ENCODE measurements at places on chromosomes 1 and 21.

GRCh38 chr21:42668298-42668992 is 15.0 kb downstream of the PDE9A start:
- no peak for DNase-seq

DNA sequence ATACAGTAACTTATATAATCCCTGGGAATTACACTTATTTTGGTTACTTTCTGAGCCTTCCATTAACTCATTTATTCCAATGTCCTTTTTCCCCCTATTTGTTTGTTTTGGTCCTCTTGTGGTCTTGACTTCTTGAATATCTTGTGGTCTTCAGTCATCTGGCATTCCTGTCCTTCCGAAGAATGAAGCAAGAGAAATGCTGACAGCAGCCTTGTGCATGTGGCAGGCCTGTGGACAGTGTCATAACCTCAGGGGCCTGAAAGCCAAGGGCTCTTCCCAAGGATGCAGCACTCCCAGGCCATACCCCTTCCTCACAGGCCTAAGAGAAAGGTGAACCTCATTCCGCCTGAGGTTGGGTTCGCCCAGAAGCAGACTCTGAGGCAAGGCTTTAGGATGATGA is 470.2 kb downstream of the DISC1 start:
- DNase-seq: no peak

- DNase-seq: no peak
These were observed 806.5 kb upstream of the BRINP3 start for GRCh38 chr1:191284175-191284574.

- no peak for DNase-seq
These were observed 38.0 kb downstream of the F5 start for GRCh38 chr1:169548282-169548681.

DNA sequence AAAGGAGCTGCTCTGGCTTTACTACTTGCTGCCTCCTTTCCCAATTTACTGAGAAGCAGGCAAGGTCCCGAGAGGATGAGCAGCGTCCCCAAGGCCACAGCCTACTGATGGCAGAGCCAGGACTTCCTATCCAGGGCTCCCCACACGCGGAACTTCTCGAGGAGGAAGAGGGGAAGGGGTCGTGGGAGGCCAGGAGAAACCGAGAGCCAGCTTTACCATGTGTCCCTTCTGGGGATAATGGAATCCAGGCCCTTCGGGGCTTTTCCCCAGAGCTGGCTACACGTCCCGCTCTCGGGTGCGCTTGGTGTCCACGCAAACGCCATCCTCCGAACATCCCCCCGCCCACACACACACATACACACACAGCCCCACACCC is 4.3 kb upstream of the CCN1 start:
- peak; percentile 92 for DNase-seq

DNA sequence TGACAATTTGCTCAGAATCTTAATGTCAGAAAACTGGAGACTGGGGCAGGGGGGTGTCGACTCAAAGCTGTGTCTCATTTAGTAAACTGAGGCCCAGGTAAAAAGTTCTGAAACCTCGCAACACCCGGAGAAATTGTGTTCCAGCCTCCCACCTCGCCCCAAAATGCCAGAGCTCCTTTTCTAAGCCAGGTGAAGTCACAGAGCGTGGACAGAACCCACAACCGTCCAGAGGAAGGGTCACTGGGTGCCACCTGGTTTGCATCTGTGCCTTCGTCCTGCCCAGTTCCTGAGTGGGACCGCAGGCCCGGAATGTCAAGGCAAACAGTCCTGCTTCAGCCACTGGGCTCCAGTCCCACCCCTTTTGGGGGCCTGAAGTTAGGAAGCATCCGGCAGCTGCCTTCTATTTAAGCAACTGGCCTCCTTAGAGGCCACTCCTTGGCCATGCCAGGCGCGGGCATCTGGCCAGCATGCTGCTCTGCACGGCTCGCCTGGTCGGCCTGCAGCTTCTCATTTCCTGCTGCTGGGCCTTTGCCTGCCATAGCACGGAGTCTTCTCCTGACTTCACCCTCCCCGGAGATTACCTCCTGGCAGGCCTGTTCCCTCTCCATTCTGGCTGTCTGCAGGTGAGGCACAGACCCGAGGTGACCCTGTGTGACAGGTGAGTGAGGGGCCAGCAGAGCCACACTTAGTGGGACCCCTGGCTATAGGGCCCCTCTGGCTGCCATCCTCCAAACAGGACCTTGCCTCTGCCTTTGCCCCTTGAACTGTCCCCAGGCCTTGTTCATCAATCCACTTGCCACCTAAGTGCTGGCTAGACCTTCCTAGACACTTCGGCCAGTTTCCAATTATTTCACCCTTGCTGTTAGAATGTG is at the start of gene TAS1R1:
Gene TAS1R1, plus strand, starts transcription at position 401 of the 872 bp plus-strand sequence. Its CDS starts 67 bp downstream, at position 468.
- DNase-seq: no peak

- no peak for DNase-seq
These were observed 183.1 kb downstream of the ZSCAN20 start for GRCh38 chr1:33655496-33655895.

DNA sequence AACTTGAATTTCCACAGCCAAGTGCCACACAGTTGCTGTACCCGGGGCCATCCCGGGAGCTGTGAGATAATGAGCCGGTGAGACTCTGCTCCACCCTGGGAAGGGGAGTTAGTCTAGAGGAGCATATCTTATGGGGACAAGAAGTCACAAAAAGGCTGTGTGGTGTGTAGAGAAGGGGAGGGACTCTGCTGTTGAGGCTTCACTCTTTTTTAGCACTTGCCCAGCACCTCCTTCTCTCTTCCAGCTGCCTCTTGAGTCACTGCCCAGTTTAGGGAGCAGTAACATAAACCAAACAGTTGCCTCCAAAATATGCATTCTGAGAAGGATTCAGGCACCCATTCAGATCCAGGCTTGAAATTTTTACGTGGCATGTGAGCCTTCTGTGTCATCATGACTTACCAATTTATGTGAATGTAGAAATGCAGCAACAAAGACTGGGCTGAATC is 744 bp upstream of the WDR26 start:
- no peak for DNase-seq

DNA sequence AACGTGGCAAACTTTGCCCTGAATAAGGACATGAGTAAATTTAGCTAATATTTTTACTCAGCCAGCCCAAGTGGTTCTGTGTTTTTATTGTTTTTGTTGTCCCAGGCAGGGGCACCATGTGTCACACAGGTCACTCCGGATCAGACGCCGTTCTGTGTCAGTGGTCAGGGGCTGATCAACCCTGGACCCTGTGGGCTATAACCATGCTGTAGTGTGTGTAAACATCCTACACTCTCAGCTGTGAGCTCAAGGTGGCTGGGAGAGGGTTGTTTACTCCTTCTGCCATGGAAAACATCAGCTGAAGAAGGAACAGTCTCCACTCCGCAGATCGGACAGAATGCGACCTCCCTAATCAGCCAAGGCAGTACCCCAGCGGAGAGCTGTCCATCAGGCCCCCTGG is 26.5 kb upstream of the KCNQ4 start:
- no peak for DNase-seq

- DNase-seq: no peak
These were observed 52.4 kb upstream of the USP1 start for GRCh38 chr1:62384276-62385005.

GRCh38 chr1:33220676-33221384 is 35.5 kb upstream of the ZNF362 start:
- DNase-seq: peak; percentile 89

DNA sequence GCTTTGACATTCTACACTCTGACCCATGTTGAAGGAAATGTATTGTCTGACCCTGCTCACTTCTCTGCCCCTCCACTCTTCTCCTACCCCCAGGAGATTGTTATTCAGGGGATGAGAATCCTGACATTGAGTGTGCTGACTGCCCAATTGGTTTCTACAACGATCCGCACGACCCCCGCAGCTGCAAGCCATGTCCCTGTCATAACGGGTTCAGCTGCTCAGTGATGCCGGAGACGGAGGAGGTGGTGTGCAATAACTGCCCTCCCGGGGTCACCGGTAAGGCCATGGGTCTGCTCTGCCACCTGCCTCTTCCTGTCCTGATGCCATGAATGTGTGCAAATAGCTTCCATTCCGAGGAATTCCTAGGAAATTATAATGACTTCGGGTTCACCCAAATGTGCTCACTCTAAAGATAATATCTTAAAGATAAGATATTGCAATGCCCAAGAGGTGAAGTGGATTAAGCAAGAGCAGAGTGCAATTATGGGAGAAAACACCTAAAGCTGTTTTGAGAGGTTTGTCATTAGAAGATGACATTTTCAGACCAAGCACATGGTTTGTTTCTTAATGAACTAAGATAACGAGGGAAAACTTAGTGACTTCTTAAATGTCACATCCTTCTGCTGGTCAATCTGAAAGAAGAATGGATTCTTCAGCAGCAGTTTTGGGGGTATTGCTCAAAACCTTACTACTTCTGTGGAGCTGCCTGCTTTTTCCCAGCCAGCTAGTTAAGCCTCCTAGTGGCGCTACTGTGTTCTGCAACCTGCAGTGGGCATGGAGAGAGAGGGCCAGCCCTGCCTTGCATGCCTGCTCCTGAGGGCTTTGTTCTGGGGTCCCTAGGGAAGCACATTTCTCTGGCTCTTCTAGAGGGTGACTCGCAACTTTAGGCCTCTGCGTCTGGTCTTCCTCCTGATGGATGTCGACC is 41.6 kb downstream of the LAMC2 start:
- no peak for DNase-seq

- DNase-seq: no peak
These were observed 1235.0 kb upstream of the ADGRL4 start for GRCh38 chr1:80241566-80241965.

DNA sequence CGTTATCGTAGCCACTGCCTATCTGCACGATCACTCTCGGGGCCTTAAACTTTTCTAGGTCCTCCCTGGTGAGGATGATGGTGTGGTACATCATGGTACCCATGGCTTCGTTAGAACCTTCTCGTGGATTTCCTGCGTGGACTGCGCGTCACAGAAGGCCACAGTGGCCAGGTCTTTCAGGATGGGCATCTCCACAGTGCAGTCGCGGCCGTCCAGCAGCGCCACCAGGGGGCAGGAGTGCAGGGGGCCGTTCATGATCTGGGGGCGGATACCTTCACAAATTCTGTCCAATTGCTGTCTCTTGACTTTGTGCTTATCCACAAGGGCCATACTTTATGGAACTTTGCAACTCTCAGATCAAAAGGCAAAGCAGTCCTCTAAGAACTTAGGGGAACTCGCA is 69.6 kb downstream of the WLS start:
- peak; percentile 55 for DNase-seq

DNA sequence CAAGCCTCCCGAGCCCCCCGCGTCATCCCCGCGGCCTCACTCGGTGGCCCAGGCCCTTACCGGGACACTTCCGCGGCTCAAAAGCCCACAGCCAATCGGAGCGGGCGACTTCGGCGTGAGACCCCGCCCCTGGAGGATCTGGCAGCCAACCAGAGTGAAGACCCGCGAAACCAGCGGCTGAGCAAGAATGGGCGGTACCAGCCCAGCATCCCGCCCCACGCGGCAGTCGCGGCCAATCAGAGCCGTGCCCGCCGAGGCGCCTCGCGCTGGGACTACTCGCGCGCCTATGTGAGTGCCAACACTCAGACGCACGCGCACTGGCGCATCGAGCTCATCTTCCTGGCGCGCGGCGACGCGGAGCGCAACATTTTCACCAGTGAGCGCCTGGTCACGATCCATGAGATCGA is 22.5 kb downstream of the DISP3 start:
- no peak for DNase-seq

GRCh38 chr1:237074371-237075117 is 32.6 kb downstream of the RYR2 start:
- peak; percentile 64 for DNase-seq

DNA sequence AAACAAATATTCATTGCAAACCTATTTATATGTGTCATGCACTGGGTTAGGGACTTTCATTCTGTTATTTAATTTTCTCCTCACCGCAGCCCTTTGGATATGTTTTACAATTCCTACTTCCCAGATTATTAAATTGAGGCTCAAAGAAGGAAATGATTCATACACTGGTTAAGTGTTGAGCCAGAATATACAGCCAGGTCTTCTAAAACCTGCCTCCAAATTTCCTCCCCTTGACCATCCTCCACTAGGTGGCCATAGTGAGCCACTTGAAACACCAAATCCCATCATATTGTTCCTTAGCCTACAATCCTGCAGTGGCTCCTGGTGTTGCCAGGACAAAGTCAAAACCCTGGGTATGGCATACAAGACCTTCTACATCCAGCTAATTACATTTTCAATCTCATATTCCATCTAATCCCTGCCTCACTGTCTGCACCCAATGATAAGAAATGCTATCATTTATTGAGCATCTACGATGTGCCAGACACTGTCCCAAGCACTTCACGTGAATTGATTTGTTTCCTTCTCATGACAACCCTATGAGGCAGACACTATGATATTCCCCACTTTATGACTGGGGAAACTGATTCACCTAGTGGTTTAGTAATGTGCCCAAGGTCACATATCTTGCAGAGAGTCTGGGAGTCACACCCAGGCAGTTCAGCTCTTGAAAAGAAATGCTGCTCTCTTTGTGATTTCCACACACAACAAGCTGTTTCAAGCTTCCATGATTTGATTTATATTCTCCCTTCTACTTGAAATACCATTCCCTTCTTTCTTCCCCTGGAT is 23.6 kb upstream of the KIRREL1 start:
- no peak for DNase-seq

DNA sequence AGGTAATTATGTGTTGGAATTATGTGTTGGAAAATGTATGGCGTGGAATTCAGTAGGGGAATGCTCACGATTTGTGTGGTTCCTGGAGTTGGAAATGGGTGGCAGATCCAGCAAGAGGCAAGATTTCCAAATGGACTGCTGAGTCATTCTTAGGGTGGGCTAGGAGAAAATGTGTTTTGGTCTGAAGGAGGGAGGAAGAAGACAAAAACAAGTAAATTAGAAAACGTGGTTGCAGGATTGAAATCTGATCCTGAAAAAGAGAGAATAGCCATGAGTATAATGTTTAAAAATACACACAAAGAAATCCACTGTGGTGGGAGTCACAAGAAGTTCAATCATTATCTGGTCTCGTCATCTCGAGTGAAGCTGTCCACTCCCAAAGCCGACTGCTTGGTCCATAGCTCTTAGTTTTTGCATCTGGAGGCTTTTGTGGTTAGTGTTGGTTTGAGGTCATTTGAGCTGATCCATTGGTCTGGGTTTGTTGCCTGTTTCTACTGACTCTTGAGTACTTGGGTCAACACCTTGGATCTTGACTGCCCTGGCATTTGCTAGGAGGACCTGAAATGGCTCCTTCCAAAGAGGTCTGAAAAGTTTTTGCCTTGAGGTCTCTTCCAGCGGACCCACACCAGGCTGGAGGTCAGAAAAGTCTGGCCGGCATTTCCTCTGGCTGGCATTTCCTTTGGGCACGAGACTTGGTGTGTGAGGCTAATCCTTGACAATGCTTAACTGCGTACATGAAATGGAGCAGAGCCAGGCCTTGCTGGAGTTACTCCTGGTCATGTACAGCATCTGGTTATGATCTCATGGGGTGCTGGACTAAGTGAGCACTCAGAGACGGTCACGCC is 9.2 kb downstream of the MX2 start:
- no peak for DNase-seq

DNA sequence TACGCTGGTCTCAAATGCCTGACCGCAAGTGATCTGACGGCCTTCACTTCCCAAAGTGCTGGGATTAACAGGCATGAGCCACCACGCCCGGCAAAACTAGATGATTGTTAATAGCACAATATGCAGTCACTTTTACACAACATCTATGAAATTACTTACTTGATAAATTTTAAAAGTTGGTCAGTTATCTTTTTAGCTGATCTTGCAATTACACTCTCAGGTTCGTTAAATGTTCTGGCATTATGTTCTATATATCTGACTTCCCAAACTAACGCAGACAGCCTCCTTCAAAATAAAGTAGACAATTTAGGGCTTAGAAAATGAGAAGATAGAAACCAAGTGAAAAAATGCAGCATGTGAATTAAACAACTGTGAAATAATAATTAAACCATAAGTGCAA is 31.8 kb upstream of the PSMG1 start:
- no peak for DNase-seq

Measured in esophagus muscularis mucosa (tissue), 4 donors.